ENCODE measurements at places on chromosomes 6 and 20.

GRCh38 chr20:17406051-17406590 lies 125.1 kb downstream of the BFSP1 start:
- DNase-seq: no peak

- peak; percentile 84 for DNase-seq
These were observed 4.6 kb upstream of the LSM14B start for GRCh38 chr20:62117658-62118057.

DNA sequence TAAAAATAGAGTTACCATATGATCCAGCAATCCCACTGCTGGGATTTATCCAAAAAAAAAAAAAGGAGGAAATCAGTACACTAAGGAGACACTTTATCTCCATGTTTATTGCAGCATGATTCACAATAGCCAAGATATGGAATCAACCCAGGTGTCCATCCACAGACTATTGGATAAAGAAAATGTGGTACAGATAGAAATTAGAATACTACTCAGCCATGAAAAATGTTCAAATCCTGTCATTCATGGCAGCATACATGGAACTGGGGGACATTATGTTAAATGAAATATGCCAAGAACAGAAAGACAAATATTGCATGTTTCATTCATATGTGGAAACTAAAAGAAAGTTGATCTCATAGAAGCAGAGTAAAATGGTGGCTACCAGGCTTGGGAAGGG lies 75.3 kb downstream of the ERMARD start:
- DNase-seq: no peak

GRCh38 chr20:63449796-63450730 lies 22.4 kb downstream of the KCNQ2 start:
- no peak for DNase-seq

DNA sequence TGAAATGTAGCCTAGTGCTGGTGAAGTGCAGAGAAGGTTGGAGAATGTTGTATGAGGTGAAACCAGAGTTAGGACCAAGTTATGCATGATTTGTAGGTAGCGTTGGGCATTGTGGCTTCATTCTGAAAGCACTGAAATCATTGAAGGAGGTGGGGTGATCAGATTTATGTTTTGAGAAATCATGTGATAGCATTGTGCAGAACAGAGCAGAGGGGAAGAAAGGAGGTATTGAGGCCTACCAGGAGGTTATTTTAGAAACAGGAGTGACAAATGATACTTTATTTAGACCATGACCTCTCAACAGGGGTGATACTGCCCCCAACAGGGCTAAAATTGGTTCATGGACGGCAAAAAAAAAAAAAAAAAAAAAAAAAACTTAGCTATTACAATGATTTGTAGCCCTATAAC lies 15.6 kb upstream of the HMGN3 start:
- no peak for DNase-seq

- no peak for DNase-seq
These were observed 208.7 kb upstream of the PREP start for GRCh38 chr6:105611606-105612005.

DNA sequence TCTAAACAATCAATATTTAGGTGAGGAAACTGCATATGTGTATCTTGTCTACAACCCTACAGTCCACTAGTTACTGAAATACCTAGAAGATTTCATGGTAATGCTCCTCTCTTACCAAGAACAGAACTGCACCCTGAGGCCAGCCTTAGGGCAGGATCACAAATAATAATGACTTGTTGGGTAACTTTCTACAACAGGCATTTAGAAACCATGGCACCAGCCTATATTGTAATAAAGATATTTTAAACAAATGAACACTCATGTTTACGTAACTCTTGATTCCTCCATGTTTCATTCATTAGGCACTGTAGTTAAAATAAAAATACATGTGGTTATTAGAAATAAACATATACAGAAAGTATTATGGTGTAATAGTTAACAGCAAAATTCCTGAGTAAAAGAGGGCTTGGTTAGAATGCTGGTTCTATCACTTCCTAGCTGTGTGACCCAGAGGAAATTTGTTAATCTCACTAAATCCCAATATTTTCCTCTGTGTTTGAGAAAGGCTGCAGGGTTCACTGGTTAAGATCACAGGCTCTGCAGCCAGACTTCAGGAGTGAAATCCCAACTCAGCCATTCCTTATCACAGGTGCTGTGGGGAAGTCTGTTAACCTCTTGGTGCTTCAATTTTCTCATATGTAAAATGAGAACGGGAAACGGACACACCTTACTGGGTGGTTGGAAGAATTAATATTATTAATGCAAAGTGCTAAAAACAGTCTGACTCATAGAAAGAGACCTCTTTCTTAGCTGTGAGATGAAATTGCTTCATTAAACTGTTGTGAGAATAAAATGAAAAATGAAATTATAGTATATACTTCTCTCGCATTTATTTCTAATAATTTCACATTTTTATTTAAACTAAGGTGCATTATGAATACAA lies 8.5 kb downstream of the HMGN3 start:
- no peak for DNase-seq

- no peak for DNase-seq
These were observed 70.9 kb downstream of the MAN1A1 start for GRCh38 chr6:119278625-119279024.

- peak; percentile 11 for DNase-seq
These were observed 145.5 kb upstream of the RNF24 start for GRCh38 chr20:4160761-4161305.

GRCh38 chr6:117228202-117228601 lies 37.2 kb upstream of the VGLL2 start:
- DNase-seq: no peak

Measured in CD4-positive, alpha-beta T cell treated with Interferon gamma for 1 hour (primary cell).